Small intestine (tissue), 16 donors: ENCODE measurements at places on chromosomes 1 and 21. TPM values are rescaled to one million over a fixed set of nuclear protein-coding genes. Genes with fewer than 3 reads are reported as not detected.

The ENTREP3 gene
- polyA plus RNA-seq: 14.3 TPM

The OR2T29 gene
- polyA plus RNA-seq: not detected

The AMY1B gene
- polyA plus RNA-seq: not detected

The SH2D5 gene
- 0.22 TPM for polyA plus RNA-seq

The ITGB2 gene
- 16.4 TPM for polyA plus RNA-seq

The CHD5 gene
- polyA plus RNA-seq: 0.67 TPM

The CDC73 gene
- polyA plus RNA-seq: 14.7 TPM

The FCRL2 gene
- polyA plus RNA-seq: 0.88 TPM

The PDC gene
- polyA plus RNA-seq: not detected

The OR10Z1 gene
- polyA plus RNA-seq: not detected

The HP1BP3 gene
- 101 TPM for polyA plus RNA-seq

The GFI1 gene
- polyA plus RNA-seq: 6.5 TPM

The CACNA1S gene
- 0.01 TPM for polyA plus RNA-seq

The OVAAL gene
- not detected for polyA plus RNA-seq

The KRTAP20-3 gene
- not detected for polyA plus RNA-seq

The ROR1 gene
- polyA plus RNA-seq: not detected

The C4BPB gene
- 1.1 TPM for polyA plus RNA-seq

The DSCAM gene
- polyA plus RNA-seq: not detected

The KRTAP13-2 gene
- polyA plus RNA-seq: 2.0 TPM

The TMPRSS3 gene
- polyA plus RNA-seq: 1.1 TPM

The CYP4B1 gene
- 2.0 TPM for polyA plus RNA-seq

The PTGFRN gene
- 12.7 TPM for polyA plus RNA-seq

The PLA2G2C gene
- 0.01 TPM for polyA plus RNA-seq
